ENCODE measurements at places on chromosomes 5 and 9. TPM values are rescaled to one million over a fixed set of nuclear protein-coding genes. Genes with fewer than 3 reads are reported as not detected.

The NR5A1 gene
- polyA plus RNA-seq = 0.34 TPM

DNA sequence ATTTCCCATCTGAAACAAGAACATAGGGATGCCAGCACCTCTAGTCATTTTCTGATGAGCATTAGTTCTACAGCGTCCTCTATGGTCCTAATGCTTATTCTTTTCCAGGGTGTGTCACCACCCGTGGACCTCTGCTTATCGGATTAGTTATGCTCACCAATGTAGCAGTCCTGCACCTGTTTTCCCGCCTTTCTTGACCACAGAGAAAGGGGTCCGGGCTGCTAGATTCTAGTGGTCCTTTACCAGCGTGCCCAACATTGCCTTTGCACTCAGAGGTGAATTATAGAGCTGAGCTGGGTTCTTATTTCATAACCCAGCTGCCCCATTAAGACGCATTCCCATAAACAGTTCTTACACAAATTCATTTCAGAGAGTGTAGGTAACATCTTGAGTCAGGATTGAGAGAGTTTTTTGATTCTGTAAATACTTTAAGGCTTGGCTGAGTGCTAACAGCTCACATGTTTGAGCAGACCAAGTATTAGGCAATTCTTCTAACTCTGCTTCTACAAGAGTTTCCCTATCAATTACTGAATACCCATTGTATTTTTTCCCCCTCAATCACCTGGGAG is 2205.1 kb upstream of the C9orf72 start:
- DNase-seq = no peak

The ASPN gene
- 14.7 TPM for polyA plus RNA-seq

DNA sequence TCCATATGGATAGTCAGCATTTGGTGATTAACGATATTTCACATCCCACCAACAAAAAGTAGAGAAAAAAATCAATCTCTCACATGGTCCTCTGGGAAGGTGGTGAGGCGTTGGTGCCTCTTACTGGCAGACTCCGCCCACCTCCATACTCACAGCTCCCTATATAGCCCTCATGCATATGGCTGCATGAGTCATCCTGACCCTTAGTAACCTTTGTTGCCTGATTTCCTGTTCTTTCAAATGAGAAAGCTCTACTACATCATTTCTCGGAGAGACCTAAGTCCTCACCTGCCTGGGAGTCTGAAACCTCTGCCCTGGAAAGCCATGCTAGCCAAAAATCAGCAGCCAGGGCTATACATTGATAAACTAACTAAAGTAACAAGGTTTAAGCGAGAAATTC is 33.3 kb upstream of the ABCA1 start:
- DNase-seq = no peak

GRCh38 chr5:108686676-108687075 is 61.0 kb upstream of the FER start:
- no peak for DNase-seq

GRCh38 chr5:103891151-103891550 is 328.6 kb upstream of the NUDT12 start:
- no peak for DNase-seq

DNA sequence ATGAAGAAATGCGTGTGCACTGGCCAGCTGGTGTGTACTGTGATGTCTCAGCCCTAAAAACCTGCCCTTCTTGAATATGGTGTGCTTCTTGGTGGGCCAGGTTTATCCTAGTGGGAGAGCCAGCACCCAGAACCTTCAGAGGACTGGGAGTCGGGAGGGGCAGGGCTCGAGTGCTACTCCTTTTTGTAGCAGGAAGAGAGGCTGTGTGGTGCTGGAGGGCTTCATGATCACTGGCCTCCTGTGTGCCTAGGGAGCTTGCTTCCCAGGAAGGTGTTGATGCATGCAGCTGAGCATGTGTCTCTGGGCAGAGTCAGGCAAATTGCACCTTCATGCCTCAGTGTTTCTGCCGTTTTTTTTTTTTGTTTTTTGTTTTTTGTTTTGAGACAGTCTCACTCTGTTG is 20.0 kb downstream of the PHF2 start:
- DNase-seq = no peak

The TMEM252 gene
- 8.4 TPM for polyA plus RNA-seq

DNA sequence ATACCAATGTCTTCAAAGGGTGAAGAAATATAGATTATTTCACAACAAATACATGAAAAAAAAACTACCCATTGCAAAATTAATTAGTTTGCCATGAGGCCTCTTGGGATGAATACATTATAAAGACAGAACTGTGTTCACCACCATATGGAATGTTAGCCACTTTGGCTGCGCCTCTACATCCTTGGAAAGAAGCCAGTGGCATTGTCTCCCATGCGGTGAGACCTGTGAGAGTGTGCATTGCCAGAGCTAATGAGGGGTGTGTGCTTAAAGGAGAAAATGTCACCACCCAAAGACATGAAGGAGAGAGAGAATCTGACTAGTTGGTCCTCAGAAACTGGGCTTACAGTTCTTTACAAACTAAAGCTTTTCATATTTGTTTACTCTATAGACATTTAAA is 110.6 kb downstream of the PLPPR1 start:
- no peak for DNase-seq

The CRB2 gene
- polyA plus RNA-seq = 30.4 TPM

- peak; percentile 76 for DNase-seq
These were observed 186.2 kb downstream of the FANCC start for GRCh38 chr9:95131023-95131943.

GRCh38 chr5:73032635-73033034 is 76.8 kb downstream of the FCHO2 start:
- no peak for DNase-seq

DNA sequence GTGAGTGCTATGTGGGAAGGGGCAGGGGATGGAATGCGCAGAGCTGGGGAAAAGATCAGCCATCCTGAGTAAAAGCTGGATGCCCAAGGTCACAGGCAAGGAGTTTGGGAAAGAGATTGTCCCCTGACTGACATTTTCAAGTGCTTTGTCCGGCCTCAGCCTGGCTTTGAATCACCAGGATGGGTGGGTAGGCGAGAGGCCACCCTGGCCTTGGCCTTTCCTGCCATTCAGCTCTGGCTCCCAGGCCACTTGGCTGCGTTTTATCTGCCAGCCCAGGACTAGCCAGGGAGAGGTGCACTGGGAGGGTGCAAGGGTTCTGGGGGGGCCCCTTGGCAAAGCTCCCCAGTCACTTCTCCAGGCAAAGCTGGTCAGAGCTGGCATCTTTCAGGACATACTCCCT is 37.4 kb upstream of the SYNPO start:
- no peak for DNase-seq

Measured in renal pelvis (tissue), 12 donors.